ENCODE measurements at places on chromosomes 3 and 15.

DNA sequence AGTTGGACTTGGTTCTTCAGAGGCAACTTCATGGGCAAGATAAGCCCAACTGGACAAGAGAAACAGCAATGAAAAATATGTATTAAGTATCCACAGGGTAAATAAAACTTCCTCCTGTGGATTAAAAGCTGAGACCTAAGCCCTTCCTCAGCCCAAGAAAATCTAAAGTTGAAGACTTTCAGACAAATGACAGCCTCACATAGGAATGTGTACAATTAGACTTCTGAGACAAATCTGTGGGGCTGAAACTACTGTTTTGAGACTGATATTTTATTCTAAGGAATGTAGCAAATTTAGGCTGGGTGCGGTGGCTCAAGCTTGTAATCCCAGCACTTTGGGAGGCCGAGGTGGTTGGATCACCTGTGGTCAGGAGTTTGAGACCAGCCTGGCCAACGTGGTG lies 74.2 kb upstream of the IL12A start:
- DNase-seq = no peak

DNA sequence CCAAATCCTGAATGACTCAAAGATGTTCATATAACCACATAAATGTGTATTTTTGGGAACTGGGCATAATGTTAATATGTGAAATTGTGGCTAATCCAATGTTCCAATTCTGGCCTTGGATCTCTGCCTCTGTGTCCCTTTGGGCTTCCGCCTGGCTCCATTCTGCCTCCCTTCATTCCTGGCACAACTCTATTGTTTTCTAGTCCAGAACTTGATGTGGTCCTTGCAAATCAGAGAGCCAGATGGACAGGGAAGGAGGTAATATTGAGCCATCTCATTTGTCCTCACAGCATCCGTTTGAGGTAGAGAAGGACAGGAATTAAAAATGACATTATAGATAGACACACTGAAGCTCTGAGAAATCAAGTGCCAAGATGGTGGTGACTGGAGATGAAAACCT lies 355.7 kb upstream of the TBL1XR1 start:
- no peak for DNase-seq

DNA sequence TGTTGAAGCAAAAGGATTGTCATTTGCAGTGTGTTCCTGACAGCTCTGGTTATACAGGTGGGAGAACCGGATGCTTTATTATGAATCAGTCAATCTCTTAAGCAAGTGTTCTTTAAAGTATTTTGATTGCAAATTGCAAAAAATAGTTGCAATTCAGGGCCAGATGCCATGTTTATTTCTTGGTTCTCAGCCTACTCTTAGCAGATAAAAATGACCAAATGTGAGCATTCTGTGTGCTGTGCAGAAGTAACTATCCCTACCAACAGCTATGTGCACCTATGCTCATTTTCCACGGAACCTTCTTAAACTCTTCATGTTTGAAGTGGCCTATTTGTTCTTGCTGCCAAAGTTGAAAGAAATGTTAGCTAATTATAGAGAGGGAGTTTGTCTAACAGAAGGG lies 262.3 kb upstream of the RASGRP1 start:
- no peak for DNase-seq

GRCh38 chr3:54957711-54958110 lies 29.9 kb upstream of the LRTM1 start:
- DNase-seq = no peak

Data from nephron progenitor cell (in vitro differentiated cells).